MM.1S (cell line): ENCODE measurements at places on chromosomes 6 and 20.

- DNase-seq: no peak
These were observed 36.0 kb downstream of the ARFGEF2 start for GRCh38 chr20:48957533-48957932.

- DNase-seq: no peak
These were observed 164.5 kb downstream of the PLCB1 start for GRCh38 chr20:8296536-8296935.

GRCh38 chr6:35272005-35272404 is 12.5 kb downstream of the ZNF76 start:
- no peak for DNase-seq

GRCh38 chr6:43278524-43279078 is 19.5 kb upstream of the SLC22A7 start:
- no peak for DNase-seq

- DNase-seq: no peak
These were observed 199.0 kb upstream of the HS3ST5 start for GRCh38 chr6:114541794-114542193.

DNA sequence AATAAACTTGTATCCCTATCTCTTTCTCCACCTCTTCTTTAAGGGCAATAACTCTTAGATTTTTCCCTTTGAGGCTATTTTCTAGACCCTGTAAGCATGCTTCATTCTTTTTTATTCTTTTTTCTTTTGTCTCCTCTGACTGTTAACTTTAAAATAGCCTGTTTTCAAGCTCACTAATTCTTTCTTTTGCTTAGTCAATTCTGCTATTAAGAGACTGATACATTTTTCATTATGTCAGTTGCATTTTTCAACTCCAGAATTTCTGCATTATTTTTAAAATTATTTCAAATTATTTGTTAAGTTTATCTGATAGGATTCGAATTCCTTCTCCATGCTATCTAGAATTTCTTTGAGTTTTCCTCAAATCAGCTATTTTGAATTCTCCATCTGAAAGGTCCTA is 84.0 kb downstream of the CFAP61 start:
- no peak for DNase-seq

GRCh38 chr6:81376745-81377144 is 375.7 kb downstream of the TENT5A start:
- no peak for DNase-seq

DNA sequence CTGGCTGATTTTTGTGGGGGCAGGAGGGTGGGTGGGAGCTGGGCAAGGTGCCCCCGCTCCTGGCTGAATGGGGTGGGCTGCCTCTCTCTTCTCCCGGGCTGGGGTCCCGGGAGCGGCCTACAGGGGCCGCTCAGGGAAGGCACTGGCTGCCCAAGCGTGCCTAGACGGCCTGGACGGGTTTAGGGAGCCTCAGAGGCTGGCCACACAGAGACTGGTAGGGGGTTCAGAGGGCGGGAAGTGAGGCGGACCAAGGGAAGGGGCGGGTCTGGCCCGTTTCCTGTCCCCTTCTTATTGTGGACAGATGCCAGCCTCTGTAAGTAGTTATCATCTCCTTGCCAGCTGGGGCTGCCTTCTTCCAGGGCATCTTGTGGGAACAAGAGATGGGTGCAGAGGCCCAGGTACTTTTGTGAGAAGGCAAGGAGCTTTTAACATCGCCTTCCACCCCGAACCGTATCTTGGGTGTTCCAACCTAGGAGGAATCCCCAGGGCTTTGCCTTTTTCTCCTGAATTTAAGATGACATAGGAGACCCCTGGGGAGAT is 437 bp downstream of the CD40 start:
- peak; percentile 27 for DNase-seq

- no peak for DNase-seq
These were observed 593.4 kb downstream of the UTRN start for GRCh38 chr6:144878577-144878976.

DNA sequence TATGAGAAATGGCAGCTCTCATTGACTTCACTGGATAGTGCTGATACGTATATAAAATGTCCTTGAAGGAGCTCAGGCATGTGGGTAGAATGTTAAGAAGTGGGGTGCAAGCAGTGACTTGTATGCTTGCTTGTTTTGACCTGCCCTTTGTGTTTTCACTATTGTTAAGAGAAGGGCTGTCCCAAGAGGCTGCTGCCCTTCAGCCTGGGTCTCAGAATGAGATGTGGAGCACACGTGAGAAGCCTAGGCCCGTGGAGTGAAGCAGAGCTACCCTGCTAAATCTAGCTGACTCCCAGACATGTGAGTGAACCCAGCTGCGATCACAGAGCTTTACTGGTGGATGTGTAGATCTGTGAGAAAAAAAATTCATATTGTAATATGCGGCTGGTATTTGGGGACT is 305.3 kb upstream of the RGS17 start:
- DNase-seq: no peak

DNA sequence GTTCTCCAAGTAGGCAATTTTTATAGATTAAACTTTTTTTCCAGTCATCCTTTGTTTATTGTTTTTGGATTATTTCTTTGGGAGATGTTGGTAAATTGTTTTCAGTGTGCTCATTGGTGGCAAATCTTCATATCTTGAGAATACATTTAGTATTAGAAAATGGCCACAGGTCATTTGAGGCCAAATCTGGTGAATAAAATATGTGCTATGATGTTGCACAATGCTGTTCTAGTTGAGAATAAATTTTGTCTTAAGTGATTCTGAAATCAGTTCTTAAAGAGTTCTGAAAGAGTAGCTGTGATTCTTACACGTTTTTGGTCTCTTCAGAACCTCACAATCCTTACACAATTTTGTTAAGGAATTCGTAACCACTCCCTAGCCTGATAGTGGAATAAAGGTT is 20.1 kb downstream of the CDKAL1 start:
- no peak for DNase-seq

DNA sequence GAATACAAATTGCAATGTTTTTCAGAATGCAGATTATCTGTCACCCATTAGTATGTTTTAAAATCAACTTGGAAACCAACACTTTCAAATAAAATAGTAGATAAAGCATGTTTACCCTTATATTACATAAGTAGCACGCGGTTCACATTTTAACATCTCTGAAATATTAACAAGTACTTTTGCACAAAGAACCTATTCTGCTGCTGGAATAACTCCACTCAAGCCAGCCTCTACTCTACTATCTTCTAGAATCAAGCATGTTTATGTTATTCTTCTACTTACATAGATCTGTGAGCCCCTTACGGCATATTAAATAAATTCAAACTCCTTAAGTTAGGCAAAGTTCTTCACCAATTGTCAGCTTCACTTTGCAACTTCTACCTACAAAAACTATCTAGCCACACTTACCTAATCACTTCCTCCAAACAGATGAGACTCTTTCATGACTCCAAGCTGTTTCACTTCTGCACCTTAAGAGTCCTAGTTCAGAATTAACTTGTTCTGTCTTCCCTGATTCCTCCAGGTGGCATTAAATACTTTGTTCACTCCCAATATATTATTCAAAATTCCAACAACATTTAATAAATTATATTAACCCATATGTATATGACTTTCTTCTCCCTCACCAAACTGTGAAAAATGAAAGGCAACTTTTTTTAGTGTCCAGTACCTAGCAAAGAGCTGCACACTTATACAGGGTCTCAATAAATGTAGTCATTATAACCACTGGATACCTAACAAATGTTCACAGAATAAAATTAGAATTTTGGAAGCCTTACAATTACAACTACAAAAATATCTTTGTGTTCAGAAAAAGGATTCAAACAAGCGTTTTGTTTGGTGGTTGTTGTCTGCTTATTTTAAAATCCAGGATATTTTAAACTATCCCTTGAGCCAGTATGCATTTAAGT is 12.1 kb downstream of the CEP85L start:
- peak; percentile 30 for DNase-seq

GRCh38 chr6:155100087-155100486 is 105.0 kb downstream of the TIAM2 start:
- no peak for DNase-seq

DNA sequence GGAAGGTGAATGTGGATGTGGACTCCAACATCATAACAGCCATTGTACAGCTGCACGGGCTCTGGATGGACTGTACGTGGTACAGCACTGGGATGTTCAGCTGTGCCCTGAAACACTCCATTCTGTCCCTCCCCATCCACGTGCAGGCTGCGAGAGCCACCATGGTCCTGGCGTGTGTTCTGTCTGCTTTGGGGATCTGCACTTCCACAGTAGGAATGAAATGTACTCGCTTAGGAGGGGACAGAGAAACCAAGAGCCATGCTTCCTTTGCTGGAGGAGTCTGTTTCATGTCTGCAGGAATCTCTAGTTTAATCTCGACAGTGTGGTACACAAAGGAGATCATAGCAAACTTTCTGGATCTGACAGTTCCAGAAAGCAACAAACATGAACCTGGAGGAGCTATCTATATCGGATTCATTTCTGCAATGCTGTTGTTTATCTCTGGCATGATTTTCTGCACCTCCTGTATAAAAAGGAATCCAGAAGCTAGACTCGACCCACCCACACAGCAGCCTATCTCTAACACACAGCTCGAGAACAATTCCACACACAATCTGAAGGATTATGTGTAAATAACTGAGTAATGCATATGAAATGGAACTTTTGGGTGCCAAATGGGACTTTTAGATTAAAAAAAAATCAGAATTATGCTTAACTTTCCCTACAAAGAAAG is 12.1 kb downstream of the CLDN20 start:
- DNase-seq: no peak

GRCh38 chr20:19549896-19550295 is 208.2 kb upstream of the RIN2 start:
- DNase-seq: no peak

DNA sequence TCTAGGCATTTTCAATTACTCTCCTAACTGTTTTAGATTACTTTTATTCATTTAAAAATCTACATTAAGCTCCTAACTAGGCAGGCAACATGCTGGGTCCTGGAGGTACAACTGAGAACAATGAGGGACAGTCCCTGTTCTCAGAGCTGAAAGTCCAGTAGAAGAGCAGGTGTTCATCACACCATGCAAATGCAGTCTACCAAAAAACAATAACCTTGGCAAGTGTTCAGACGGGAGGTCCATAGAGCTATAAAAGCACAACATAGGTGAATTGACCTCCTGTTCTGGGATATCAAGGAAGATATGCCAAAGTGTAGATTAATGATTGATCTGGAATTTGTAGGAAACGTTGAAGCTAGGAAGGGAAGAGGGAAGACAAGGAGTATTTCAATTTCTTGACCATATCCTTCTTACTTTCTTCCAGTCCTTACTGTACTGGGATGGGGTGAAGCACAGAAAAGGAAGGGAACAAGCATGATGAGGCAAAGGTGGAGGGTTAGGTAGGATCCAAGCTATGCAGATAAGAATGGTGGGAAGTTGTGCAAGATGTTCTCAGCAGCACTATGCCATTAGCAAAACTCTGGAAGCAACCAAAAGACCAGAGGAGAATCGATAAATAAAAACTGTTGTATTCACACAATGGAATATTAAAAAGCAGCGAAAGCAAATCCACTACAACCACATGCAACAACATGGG is 485.7 kb upstream of the JARID2 start:
- no peak for DNase-seq

DNA sequence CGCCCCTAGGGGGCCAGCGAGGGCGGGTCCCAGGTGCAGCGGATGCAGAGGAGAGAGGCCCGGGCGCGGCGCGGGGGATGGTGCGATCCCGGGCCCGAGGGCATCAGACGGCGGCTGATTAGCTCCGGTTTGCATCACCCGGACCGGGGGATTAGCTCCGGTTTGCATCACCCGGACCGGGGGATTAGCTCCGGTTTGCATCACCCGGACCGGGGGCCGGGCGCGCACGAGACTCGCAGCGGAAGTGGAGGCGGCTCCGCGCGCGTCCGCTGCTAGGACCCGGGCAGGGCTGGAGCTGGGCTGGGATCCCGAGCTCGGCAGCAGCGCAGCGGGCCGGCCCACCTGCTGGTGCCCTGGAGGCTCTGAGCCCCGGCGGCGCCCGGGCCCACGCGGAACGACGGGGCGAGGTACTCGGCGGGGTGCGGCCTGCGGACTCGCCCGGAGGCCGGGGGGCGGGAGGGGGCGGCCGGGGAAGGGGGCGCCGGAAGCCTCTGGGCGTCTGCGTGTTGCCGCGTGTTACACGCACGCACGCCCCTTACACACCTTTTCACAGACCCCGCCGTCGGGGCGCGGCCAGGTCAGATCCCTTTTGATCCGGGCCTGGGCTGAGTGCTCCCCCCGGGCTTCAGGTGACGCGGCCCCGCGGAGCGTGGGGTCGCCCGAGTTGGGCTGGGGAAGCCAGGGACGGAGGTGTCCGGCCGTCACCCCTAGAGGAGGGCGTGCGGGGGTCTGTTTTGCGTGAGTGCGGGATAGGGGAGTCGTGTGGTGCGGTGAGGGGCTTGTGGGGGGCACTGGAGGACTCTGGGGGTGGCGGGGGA is 412 bp downstream of the TRIB3 start:
- DNase-seq: peak; percentile 69

- no peak for DNase-seq
These were observed 95.8 kb downstream of the CLVS2 start for GRCh38 chr6:123091896-123092271.

DNA sequence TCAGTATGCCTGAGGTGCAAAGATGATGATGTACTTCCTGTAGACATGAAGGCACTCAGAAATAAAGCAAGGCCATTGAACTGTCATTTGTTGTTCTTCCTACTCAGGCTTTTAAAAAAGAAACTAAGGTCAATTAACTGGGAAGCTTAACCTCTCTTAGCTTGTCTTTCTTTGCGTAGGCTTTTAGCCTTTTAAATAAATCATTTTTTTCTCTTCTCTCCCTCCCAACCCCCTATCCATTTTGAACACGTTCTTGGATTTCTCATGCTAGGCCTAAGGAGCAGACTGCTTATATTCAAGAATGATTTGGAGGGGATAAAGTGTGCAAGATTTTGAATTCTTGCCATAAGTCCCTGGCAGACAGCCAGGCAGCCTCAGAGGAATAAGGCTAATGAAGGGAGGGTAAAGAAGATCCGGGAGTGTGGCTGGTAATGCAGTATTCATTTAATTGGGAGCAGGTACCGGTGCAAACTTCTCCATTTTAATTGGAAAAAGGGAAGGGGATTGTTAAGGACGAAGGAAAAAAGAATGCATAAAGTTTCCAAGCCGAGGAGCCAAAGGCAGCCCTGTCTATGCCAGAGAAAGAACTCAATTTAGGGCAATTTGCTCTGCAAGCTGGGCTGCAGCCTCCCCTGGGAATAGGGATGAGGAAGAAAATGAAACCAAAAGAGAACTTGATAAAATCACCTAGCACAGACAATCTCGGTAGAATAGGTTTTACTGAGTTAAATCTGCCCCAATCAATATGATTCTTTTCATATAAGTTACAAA is 343.8 kb upstream of the MMS22L start:
- no peak for DNase-seq

- DNase-seq: no peak
These were observed 545.8 kb upstream of the CITED2 start for GRCh38 chr6:139920027-139920775.

DNA sequence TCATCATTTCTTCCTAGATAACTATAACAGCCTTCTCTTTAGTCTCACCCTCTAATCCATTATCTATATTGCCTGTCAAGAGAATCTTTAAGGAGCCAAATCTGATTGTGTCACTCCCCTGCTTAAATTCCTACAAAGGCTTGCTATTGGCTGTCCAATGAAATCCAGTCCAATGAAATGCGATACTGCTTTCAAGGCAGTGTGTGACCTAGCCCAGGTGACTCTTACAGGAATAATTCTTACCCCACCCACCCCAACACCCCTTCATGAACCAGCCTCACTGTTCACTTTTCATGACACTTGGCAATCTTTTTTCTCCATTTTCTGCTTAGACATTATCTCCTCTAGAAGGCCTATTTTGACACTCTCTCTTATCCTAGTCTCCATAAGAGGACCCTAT is 163.3 kb upstream of the MARCKS start:
- DNase-seq: no peak

- DNase-seq: no peak
These were observed 77.9 kb upstream of the ID4 start for GRCh38 chr6:19759117-19759880.

- DNase-seq: no peak
These were observed 80.4 kb upstream of the RIPOR2 start for GRCh38 chr6:25016014-25016720.
